ENCODE measurements at places on chromosomes 12 and 14. TPM values are rescaled to one million over a fixed set of nuclear protein-coding genes. Genes with fewer than 3 reads are reported as not detected.

Gene SIX4
- 0.32 TPM for polyA plus RNA-seq

Gene PPHLN1
- 35.6 TPM for polyA plus RNA-seq

Gene CD4
- 3.2 TPM for polyA plus RNA-seq

DNA sequence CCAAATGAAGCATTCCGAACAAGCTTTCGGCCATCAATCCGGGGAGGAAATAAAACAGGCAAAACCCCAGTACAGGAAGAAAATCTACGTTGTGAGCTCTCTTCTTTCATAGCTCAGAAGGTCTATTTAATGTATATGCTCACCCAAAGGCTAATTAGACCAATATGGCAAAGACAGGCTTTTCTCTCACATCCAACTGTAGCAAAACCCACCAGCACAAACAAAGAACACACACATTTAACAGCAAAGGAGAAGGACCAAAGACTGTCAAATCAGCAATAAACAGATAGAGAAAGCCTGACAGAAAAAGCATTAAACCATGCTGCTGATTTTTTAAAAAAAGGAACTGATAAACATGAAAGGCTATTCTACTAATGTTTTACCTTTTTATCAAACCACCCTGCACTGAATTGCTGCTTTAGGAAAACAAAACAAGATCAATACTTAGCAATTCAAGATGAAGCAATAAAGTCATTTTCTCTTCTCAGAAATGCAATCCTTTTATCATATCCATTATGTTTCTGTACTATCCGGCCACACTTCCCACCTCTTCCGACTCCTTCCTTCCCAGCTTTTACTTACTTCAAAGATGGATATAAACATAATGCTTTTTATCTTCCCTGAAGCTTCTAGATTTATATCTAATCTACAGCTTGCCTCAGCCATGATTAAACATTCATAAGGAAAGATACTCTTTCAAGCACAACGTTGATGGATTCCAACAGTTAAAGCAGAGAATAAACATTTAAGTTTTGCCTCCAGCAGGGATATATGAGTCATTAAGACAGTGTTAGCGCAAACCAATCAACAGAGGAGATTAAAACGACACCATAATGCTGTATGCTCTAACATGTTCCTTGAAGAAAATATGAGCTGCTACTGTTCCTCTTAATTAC, 74.6 kb upstream of the BBS10 start:
- DNase-seq = no peak

- DNase-seq = no peak
Observed at GRCh38 chr12:7076493-7076892, 15.8 kb downstream of the C1R start.

- DNase-seq = peak; percentile 50
Observed at GRCh38 chr14:34063470-34064164, 112.7 kb upstream of the EGLN3 start.

DNA sequence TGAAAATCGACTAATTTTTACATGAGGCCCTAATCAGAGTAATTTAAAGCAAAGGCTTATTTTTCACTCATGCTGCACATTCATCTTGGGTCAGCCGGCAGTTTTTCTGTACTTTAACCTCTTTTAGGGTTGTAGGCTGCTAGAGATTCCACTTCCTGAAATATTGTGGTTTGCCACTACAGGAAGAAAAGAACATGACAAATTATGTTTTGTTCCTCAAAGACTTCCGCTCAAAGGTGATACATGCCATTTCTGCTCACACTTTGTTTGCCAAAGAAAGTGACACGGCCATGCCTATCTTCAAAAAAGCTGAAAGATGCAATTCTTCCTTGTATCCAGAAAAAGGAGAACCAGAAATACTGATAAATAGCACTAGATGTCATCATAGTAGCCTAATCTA, 183.4 kb upstream of the PPFIA2 start:
- no peak for DNase-seq

- no peak for DNase-seq
Observed at GRCh38 chr14:94584591-94585280, 3.5 kb downstream of the SERPINA5 start.

DNA sequence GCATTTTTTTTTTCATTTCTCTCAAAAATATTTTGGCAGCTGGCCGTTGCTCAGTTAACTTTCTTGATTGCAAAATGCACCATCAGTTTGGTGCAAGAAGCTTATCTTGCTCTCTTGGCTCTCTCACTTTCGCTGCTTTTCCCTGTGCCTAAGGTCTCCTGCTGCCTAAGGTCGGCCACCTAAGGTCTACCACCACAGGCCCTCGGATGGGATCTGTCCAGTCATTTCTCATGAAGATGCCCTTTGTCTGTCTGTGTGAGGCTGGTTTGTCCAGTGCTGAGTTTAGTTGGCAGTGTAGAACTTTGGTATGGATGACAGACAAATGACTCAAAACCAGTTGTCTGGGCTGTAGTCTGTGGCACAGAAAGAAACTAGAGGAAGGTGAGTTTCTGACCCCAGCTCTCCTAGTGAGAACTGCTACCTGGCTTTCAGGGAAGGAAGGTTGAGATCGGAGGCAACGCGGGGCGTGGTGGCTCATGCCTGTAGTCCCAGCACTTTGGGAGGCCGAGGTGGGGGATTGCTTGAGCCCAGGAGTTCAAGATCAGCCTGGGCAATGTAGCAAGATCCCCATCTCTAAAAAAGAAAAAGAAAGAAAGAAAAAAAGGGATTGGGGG, 2.6 kb downstream of the MLXIP start:
- DNase-seq = no peak

GRCh38 chr14:104321802-104322130, 183.4 kb downstream of the KIF26A start:
- DNase-seq = peak; percentile 48

DNA sequence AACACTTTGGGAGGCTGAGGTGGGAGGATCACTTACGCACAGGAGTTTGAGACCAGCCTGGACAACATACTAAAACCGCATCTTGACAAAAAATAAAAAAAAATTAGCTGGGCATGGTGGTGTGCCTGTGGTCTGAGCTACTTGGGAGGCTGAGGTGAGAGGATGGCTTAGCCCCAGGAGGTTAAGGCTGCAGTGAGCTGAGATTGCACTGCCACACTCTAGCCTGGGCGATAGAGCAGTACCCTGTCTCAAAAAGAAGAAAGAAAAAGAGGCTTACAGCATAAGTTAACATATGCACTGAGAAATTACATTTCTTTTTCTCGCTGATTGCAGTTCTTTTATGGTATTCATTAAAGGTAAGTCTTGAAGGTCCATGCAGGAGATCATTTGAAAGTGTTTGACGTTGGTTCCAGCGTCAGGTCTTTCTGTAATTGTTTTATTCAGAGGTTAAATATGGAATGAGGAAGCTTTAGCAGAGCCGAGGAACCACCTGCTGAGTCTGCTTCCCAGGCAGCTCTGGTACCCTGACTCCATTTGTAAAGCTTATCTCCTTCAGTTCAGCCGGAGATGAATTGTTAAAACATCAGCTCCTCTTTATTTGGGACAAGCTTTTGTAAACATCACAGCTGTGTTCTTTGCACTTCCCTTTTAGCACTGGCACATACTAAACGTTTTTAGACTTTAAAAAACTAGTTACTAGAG, 18.5 kb downstream of the SFSWAP start:
- no peak for DNase-seq

GRCh38 chr14:33796356-33796755, 154.5 kb downstream of the EGLN3 start:
- no peak for DNase-seq

GRCh38 chr12:93766796-93767523, 89.8 kb downstream of the CRADD start:
- DNase-seq = peak; percentile 54
